Ovary (tissue), 10 donors: ENCODE measurements at places on chromosomes 1 and 21.

DNA sequence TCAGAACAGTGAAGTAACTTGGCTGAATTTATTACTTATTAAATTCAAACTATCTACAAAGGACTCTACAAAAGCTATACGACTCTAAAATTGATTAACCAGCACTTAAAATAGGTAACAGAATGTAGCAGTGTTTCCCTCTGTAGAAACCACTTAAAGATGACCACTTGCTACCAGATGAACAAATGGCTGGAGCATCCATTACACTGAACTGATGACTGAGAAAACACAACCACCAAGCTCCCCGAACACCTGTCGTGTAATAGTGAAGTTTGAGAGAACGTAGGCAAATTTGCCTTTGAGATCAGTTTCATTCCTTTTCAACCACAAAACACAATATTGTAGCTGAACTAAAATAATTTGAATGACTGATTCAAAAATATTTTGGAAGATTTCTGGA, 226.7 kb downstream of the KCNT2 start:
- no peak for DNase-seq

DNA sequence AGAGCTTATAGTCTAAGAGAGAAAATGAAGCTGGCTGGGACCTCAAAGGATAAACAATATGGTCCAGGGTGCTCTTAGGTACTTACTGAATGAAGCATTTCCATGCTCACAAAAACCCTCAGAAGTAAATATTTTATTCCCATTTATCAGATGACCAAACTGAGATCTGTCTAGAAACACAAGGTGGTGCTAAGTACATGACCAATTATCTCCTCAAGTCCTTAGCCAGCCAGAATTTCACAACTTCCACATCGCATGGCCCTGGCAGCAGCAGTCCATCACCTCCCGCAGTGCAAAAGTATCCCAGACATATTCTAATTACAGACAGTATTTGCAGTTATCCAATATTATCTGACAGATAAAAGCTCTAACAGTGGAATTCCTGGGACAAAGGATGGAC, 321.7 kb upstream of the PROX1 start:
- no peak for DNase-seq

GRCh38 chr1:54480525-54480848, 67.5 kb upstream of the ACOT11 start:
- no peak for DNase-seq

GRCh38 chr1:192602757-192603156, 27.2 kb downstream of the RGS1 start:
- DNase-seq, result no peak
